Fibroblast of the aortic adventitia (primary cell): ENCODE measurements at places on chromosomes 6 and 20. TPM values are rescaled to one million over a fixed set of nuclear protein-coding genes. Genes with fewer than 3 reads are reported as not detected.

Gene APOM
- 2.0 TPM in 1 of 2 replicates, not detected in the other for total RNA-seq

Gene CLPSL2
- not detected in 2 replicates for total RNA-seq

Gene CALHM4
- not detected in 2 replicates for total RNA-seq

Gene SFTA2
- not detected in 2 replicates for total RNA-seq

Gene ZSCAN23
- total RNA-seq, result 6.7 and 12.0 TPM in 2 replicates

Gene CDH22
- total RNA-seq, result not detected in 2 replicates

DNA sequence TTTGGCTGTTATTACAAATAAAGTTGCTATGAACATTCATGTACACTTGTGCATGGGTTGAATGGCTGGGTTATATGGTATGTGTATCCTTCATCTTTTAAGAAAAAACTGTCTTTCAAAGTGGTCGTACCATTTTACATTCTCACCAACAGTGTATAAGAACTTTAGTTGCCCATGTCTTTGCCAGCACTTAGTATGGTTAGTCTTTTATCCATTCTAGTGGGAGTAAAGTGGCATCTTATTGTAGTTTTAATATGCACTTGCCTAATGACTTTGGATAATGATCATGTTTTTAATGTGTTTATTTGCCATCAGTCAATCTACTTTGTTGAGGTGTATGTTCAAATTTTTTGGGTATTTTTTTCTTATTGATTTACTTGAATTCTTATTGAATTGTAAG lies 32.5 kb upstream of the ECI2 start:
- DNase-seq, result no peak

DNA sequence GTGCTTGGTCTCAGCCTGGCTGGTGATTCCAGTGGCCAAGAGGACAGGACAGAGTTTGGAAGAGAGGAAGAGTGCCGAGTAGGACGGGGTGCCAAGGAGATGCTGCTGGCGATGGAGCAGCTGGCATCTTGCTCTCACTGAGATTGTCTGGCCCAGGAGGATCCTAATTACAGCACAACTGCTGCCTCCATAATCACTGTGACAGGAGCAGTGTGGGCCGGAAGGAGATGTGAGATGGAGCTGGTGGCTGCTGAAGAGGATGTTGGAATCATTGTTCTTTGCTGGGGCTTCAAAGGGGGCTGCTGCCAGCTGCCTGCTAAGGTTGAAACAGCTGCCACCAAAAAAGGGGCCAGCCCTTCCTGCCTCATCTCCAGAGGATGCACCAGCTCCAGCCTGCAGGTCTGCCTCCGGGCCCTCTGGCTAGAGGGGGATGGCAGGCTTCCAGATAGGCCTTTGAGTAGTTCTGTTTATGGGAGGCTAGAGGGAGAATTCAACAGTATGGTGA lies 214.4 kb downstream of the RNF144B start:
- DNase-seq, result no peak

DNA sequence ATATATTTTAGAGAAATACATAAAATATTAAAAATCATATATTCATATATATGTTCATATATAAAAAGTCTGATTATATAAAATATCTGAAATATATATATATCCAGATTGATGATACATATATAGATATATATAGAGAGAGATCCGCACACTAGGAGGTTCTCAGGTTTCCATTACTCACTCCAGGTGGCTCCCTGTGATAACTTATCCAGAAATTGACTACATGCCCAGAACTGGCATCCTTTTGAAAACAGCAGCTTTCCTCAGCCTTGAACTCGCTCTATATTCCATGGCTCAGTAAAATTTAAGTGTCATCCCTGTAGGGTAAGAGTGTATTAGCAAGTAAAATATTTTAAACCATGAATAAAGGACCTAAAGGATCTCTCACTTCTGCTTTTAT lies 206.8 kb downstream of the TINAG start:
- DNase-seq, result peak; percentile 4

GRCh38 chr20:50721881-50722281 lies 9.5 kb upstream of the PARD6B start:
- no peak for DNase-seq

DNA sequence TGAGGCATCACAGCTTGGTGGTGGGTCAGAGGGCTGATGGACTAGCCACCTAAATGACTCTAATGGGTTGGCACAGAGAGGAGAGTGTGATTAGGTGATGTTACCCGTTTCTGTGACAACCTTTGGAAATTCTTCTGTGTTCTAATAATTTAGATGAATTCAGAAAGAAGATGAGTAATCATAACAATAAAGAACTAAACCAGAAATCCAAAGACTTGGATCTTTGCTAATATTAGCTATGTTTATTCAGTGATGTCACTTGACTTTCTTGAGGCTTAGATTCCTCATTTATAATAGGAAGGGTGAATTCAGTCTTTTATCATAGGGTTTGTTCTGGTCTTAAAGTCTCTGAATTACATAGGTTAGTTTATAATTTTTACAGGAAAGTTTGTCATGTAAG lies 19.9 kb downstream of the CRYBG1 start:
- peak; percentile 35 for DNase-seq

DNA sequence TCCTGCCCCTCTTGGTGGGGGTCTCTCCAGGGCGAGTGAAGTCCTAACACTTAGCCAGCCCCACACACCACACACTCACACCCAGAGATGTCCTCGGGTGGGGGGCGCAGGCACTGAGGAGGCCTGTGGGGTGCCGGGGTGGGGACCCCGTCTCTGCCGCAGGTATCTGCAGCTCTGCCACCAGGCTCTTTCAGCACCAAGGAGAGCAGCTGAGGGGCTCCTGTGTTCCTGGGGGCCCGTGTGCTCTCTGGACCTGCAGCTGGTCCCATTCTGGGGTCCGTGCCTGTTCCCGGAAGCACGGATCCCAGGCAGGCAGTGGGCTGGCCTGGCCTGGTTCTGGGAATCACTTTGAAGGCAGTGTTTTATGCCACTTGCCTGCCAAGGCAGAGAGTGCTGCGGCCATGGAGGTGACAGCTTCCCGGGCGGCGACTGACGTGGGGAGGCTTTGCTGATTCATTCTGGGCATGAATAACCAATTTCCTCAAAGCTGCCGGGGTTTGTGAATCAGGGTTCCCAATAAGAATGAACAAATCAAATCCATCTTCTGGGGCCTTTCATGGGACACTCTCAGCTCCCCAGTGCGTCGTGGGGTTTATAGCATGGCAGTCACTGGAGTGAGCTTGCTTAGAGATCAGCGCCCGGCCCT lies 54.4 kb upstream of the SLCO4A1 start:
- peak; percentile 30 for DNase-seq

GRCh38 chr6:47032974-47033765 lies 9.0 kb downstream of the ADGRF1 start:
- no peak for DNase-seq

GRCh38 chr6:147005499-147005898 lies 198.7 kb upstream of the STXBP5 start:
- DNase-seq, result no peak

DNA sequence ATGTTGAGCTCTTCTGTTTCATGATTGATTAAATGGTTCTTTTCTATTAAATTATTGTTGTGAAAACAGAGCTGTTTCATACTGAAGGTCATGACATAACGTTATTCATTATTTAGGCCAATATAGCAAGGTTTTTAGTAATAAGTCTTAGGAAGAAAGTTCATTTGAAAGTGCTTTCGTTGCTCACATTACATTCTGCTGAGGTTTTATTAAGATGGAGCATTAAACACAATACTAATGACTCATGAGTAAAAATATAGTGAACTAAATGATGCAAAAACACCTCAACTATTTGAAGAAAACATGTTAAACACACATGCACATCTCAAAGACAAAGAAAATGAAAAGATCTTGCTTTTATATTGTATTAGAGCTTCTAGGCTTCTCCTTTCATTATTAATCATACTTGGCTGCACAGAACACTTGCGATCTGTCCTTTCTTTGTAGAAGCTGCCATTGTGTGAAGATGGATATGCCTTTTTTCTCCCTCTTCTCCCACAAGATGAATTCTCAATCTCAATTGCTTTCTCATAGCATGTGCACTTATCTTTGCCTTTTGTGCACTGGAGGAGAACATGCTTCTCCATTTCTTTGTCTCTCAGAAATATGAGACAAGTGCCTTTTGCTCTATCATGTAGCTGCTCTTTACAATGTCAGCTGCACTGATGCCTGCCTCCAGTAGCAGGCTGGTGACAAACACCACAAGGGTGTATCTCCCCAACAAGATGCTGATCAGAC lies 312.4 kb downstream of the PHF3 start:
- no peak for DNase-seq

DNA sequence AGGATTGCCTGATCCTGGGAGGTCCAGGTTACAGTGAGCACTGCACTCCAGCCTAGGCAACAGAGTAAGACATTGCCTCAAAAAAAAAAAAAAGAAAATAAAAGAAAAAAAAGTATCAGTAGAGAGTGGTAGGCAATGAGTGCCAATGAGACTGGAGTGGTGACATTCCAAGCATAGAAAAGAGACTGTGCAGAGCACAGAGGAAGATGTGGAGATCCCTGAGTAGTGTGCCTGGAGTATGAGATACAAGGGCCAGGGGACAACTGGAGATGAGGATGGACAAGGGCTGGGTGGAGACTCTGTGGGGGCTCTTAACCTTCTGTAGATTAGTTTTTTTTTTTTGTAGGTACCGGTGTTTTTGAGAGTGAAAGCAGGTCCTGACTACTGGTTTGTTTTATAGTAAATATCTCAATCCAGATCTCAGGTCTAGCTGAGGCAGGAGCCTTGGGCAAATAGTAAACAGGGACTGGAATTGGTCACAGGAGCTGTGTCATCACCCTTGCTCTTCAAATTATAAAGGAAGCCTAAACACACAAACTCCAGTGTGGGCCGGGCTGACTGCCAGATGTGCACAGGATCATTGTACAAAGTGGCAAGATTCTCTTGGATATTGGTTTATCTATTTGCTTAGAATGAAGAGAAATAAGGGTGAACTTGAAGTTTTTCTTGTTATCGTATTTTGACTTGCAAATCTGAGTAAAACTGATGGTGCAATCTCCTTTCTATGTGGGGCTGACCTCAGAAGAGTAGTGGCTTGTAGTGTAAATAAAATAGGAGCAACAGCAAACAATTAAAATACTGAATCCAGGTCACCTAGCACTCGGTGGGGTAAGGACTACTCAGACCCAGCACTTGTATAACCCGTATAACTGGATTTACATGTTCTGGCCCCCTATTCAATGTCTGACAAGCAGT lies 144.9 kb downstream of the SOX4 start:
- DNase-seq, result no peak

- peak; percentile 2 for DNase-seq
These were observed 705.4 kb downstream of the PTPRT start for GRCh38 chr20:42484335-42484734.

GRCh38 chr6:25959890-25960536 lies 2.6 kb upstream of the TRIM38 start:
- DNase-seq, result no peak

GRCh38 chr6:35302604-35303241 lies 5.1 kb downstream of the DEF6 start:
- DNase-seq, result no peak

DNA sequence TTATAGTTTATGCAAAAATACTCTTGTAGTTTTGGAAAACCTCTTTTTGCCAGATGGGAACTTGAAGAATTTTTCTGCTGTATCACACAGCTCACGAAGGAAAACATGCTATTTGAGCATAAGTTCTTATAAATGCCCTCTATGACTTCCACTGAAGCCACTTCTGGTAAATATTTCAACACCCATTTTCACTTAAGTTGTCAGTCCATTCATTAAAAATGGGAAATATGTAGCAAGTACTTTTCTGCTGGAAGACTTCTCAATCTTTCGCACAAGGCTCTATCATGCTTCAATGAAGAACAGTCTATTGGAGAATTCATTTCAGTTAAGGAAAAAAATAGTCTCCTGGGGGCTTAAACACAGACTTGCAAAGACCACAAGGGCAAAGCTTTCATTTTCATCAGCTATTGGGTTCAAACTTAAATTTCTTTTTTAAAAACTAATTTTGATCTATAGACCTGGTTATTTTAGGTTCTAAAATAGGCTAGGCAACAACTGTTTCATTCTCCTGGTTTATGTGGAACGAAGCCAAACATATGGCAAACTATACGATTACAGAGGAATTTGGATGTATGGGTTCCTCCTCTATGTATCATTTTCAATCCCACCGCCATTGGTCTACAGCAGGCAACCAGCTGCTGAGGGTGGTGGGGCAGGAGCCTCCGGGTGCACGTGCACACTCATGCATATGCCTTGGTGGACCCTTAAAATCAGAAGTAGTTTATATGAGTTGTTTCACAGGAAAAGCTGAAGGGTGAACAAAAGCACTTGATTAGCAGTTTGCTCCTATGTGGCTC lies 38.7 kb downstream of the LAMA4 start:
- no peak for DNase-seq

GRCh38 chr6:136809091-136809860 lies 13.1 kb upstream of the PEX7 start:
- no peak for DNase-seq
